ENCODE measurements at places on chromosomes 13 and 19. TPM values are rescaled to one million over a fixed set of nuclear protein-coding genes. Genes with fewer than 3 reads are reported as not detected.

The C19orf85 gene
- total RNA-seq = not detected

The CEACAM21 gene
- total RNA-seq = not detected

The GNA15 gene
- not detected for total RNA-seq

The ATP4B gene
- total RNA-seq = not detected

The SHFL gene
- 8.0 TPM for total RNA-seq

The CYSLTR2 gene
- not detected for total RNA-seq

The CACNG6 gene
- 12.6 TPM for total RNA-seq

The ERICH4 gene
- total RNA-seq = not detected

The REXO1 gene
- 16.8 TPM for total RNA-seq

The ZNF208 gene
- total RNA-seq = not detected

The ZNF878 gene
- total RNA-seq = not detected

The PLIN4 gene
- total RNA-seq = 0.21 TPM

The ZNF585A gene
- 7.2 TPM for total RNA-seq

The VSTM2B gene
- total RNA-seq = not detected

The DNAJB1 gene
- 105 TPM for total RNA-seq
